ENCODE measurements at places on chromosomes 4 and X.

- peak; percentile 71 for DNase-seq
Measured at GRCh38 chr4:40842318-40842717, 92.6 kb downstream of the NSUN7 start.

GRCh38 chr4:6992728-6993677 is 50.2 kb upstream of the TADA2B start:
- no peak for DNase-seq

DNA sequence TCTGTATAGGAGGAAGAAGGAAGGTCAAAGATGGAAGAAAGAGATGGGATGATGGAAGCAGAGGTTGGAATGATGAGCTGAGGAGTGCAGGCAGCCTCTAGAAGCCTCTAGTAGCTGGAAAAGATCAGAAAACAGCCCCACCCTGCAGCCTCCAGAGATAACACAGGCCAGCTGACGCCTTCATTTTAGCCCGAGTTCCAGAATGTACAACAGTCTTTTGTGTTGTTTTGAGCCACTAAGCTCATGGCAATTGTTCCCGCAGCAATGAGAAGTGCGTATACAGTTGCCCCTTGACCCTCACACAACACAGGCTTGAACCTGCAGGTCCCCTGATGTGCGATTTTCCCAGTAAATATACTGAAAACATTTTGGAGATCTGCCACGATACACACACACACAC is 72.0 kb downstream of the WFS1 start:
- no peak for DNase-seq

GRCh38 chr4:13918991-13919441 is 291.5 kb upstream of the BOD1L1 start:
- DNase-seq, result no peak

DNA sequence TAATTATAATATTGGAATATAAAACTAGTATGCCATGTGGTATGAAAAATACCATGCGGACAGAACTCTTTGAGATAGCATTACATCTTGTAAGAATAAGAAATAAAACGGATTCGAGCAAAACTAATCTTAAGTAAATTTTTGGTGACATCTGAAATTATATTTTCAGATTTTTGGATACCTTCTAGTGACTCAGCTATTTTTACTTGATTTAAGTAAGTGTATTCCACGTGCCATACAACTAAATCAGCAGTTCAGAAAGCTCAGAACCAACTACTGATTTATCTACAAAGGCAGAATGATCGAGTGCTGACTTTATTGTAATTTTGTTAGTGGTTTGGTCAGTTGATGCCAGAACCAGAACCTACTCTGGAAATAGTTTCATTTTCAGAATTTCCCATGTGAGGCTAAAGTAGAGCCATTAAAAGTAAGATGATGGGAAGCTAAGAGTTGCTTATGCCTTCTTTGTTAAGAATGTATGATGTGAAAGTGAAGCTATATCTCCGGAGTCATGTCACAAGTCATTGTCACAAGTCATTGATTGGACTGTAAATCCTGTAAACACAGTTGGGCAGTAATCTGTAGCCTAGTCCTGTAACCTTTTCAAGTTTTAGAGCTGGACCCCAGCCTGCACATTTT is 4.0 kb downstream of the ING2 start:
- no peak for DNase-seq

DNA sequence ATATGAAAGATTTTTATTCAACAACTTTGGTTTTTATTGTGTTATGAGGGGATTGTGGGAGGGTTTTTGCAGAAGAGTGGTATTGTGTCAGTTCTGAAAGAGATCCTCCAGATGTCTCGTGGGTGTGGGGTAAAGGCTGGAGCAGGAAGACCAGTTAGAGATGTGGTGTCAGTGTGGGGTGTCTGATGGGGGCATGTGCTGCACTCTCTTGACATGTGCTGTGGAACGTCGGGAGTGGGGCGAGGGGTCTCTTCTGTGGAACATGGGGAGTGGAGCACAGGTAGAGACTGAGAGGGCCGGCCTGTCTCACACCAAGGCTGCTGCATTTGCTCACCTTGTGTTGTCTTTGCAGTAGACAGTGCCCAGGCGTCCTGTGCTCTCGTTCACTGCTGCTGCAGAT is 37.6 kb downstream of the FAM193A start:
- no peak for DNase-seq

DNA sequence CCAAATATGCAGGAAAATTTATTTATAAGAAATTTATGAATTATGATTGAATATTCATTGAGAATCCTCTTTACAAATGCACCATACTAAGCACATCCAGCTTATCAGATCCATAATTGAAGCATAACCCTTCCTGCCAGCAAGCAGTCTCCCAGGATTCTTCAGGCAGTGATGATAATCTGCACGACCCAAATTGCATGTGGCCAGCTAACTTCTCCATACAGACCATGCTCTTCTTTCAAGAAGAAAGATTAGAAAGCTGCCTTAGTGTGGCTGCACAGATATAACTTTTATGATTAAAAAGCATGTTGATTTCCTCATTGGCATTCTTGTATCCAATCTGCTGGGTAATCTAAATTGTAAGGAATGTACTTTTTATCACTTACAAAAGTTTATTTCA is 3.3 kb upstream of the CBR4 start:
- DNase-seq, result no peak

DNA sequence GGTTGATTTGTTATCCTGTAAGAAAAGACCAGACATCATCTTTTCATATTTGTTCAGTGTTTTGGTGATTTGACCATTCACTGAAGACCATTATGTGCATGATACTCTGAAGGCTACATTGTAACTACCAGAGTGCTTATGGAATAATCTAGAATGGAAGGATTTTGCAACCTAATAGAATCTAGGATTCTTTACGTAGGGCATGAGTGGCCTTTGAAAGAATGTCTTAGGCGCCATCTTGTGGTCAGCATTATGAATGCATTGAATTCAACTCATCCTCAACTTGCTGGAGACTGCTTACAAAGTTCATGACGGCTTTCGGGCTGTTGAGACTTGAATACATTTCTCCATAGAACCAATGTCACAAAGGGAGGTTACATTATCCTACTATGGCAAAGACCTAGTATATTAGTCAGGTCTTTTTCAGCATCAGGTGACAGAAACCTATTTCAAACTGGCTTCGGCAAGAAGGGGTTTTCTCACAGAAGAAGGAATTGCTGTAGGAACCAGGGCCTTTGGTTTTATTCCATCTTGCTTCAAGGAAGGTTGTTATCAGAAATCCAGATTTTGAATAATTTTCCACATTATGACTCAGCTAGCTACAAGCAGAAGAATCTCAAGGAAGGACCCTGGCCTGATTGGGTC is 104.1 kb downstream of the GPAT3 start:
- peak; percentile 14 for DNase-seq

DNA sequence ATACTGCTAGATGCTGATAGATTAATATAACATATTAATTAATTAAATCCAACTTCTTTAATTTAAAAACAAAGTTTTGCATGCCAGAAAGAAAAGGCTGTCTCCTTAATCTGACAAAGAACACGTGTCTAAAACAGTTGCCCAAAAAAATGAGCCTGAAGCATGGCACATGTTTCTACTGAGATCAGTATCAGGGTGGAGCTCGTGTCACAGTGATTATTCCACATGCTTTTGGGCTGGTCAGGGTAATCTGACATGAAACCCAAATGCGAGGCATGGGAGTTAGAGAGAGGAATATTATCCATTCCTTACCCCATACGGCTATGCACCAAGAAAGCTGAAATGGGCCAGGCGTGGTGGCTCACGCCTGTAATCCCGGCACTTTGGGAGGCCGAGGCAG is 79.4 kb upstream of the ADRA2C start:
- no peak for DNase-seq

DNA sequence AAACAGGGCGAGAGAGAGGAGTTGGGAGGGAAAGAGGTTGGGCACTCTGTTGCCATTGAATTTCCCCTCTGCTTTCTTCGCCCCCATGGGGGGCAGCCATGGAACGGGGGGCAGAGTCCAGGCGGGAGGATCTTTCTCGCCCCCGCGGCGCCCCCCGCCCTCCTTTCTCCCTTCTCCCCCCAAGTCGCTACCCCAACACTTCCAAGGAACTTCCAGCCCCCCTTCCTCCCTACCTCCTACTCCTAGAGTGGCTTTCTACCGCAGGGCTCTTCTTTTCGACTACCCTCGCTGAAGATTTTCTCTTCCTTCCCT is 594 bp upstream of the STAG2 start:
- no peak for DNase-seq

GRCh38 chrX:12973561-12974304 is 1.2 kb upstream of the TMSB4X start:
- no peak for DNase-seq

GRCh38 chr4:28225689-28226353 is 1365.2 kb downstream of the STIM2 start:
- no peak for DNase-seq

DNA sequence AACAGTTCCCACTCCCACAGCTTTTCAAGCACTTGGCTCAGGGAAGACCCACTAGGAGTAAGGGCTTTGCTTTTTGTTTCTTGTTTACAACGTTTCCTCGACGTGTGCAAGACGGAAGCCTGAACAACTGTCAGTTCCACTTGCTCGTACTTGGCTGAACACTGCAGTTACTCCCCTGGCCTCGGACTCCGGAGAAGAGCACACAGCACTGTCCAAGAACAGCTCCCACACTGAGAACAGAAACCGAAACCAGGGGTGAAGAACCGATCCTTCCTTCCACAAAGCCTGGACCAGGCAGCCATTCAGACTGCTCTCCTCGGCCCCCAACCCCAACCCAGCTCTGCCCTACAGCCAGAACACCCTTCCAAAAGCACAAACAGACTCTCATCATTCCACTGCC is 25.5 kb downstream of the IRF2 start:
- DNase-seq, result peak; percentile 16

- DNase-seq, result no peak
Measured at GRCh38 chr4:174118171-174118570, 165.3 kb downstream of the FBXO8 start.

DNA sequence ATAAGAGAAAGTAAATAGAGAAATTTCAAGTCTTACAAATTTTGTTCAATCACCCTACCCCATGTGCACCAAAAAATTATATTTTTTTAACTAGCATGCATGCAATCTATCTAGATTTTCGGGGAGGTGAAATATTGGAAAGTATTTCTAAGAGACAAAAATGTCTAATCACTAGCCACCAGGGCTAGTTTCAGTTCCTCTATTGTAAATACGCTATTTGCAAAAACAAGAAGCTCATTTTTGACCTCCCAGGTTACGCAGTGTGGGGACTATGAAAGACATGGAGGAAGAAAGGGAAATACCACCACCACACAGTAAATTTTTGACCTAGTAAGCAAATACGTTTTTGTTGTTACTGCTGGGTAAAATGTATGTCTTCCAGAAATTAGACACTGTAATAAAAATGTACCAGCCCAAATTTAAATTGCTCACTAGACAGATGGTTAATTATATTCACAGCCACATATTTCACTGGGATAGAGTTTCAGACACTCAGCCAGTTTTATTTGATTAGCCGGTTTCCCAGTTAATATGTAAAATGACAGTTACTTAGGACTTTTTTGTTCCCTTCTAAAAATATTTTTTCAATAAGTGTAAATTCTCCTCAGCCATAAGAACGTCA is 2.2 kb downstream of the NEXMIF start:
- no peak for DNase-seq

- no peak for DNase-seq
Measured at GRCh38 chr4:142351958-142352357, 494.1 kb downstream of the INPP4B start.

DNA sequence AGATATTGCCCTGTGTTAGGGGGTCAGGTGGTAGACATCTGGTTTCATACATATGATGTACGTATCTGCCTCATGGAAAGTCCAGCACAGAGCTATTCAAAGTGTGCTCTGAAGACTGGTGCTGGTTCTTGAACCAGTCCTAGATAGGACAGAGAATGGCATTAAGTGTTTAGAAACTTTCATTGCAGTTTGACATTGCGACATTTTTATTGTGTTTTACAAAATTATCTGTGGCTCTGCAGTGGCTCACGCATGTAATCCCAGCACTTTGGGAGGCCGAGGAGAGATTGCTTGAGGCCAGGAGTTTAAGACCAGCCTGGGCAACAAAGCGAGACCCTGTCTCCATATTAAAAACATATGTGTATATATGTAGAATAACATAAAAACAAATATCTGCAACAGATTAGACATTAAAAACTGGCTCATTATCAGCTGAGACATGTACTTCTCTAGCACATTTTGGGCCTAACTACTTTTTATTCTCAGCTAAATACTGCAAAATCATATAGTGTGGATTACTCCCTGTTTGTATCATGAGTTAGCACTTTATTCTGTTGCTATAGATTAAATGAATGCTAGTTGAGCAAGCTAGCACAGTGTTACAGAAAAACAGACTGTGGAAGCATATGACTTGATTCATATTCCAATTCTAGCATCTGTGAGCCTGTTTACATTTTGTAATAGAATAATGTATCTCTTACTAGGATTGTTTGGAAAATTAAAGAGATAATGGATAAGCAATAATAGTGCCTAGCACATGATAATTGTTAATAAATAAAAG is 57.1 kb downstream of the USP9X start:
- DNase-seq, result no peak

GRCh38 chr4:6619466-6620255 is 20.8 kb upstream of the MRFAP1 start:
- DNase-seq, result no peak

DNA sequence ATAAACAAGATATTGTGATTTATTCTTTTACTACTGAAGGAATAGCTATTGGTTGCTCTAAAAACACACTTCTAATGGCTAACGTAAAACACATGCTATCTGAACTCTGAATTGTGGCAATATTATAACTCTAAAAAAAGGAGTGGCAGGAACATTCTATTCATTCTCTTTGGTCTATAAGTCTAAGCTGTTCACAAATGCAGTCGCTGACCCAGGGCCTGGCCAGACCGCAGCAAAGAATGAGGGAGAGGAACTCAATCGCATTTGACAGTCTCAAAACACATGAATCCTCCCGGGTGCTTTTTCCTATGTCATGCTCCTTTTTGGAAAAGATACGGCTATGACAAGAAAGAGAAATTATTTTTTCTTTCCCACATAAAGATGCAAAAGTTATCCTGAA is 651.6 kb upstream of the PITX2 start:
- no peak for DNase-seq

DNA sequence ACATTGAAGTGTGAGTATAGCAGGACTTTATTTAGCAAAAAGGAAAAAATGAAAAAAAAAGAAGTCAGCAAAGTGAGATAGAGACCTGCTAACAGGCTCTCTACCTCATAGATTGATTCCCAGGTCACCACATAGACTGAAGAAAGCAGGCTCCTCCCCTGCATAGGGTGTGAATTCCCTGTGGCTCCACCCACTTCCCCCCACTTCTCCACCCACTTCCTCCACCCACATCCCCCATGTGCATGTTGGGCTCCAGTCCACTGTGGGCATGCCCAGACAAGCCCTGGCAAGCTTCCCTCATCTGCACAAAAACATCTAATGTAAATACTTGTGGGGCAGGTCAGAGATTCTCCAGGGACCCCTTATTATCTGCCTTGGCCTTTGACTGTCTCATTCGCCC is 97.8 kb downstream of the TMEM47 start:
- DNase-seq, result no peak

GRCh38 chr4:4935974-4936373 is 76.5 kb downstream of the MSX1 start:
- DNase-seq, result no peak

All from NCI-H2029 treated with DMSO at 0.1 percent for 48 hours (cell line).